ENCODE measurements at places on chromosomes 5 and 9. TPM values are rescaled to one million over a fixed set of nuclear protein-coding genes. Genes with fewer than 3 reads are reported as not detected.

Gene IGIP
- 5.5 TPM for total RNA-seq

Gene REXO4
- total RNA-seq, result 16.7 TPM

Gene GMCL2
- total RNA-seq, result not detected

Gene F2RL2
- total RNA-seq, result 12.0 TPM

Gene CYSRT1
- 0.17 TPM for total RNA-seq

Gene ABO
- not detected for total RNA-seq

Gene KLF9
- total RNA-seq, result 68.5 TPM

Gene KCNV2
- not detected for total RNA-seq

Gene ORM1
- total RNA-seq, result not detected

Gene CACFD1
- 13.1 TPM for total RNA-seq

Gene KIAA1191
- total RNA-seq, result 76.7 TPM

Gene TMEM174
- total RNA-seq, result not detected

Gene GLRA1
- not detected for total RNA-seq

Gene C5orf58
- total RNA-seq, result not detected

Gene C1QTNF3
- total RNA-seq, result 1.1 TPM

Gene GPR150
- 0.26 TPM for total RNA-seq

Gene SLC22A5
- 5.4 TPM for total RNA-seq

Gene CDKN2B
- total RNA-seq, result 21.8 TPM

Gene PAX5
- total RNA-seq, result not detected

Gene PIK3R1
- 44.0 TPM for total RNA-seq

Gene ADCY2
- total RNA-seq, result not detected

Gene SOHLH1
- total RNA-seq, result not detected

Gene DNAH5
- 0.77 TPM for total RNA-seq

Gene GEMIN5
- 10.7 TPM for total RNA-seq

Gene RAB14
- 18.4 TPM for total RNA-seq

Gene ORM2
- not detected for total RNA-seq

Gene NR5A1
- not detected for total RNA-seq

Gene PCDHA11
- not detected for total RNA-seq

Gene IFNA2
- not detected for total RNA-seq

Gene SPAG8
- 0.82 TPM for total RNA-seq

Gene CHSY3
- total RNA-seq, result 12.7 TPM

Gene PLPP7
- 8.5 TPM for total RNA-seq

Gene TCOF1
- total RNA-seq, result 15.0 TPM

Gene ZDHHC11
- total RNA-seq, result 0.85 TPM

Gene MYMK
- total RNA-seq, result not detected

Gene IFNA13
- total RNA-seq, result not detected

Gene GARIN3
- not detected for total RNA-seq

Gene LRRC14B
- not detected for total RNA-seq

Gene DDX4
- total RNA-seq, result not detected

Gene P4HA2
- total RNA-seq, result 202 TPM

Gene SHOC1
- total RNA-seq, result not detected

Gene CCNI2
- total RNA-seq, result not detected

Gene CDH6
- total RNA-seq, result 1.6 TPM

Gene PGGT1B
- total RNA-seq, result 11.4 TPM

Gene PPP2R2B
- total RNA-seq, result not detected

Gene SLC22A4
- total RNA-seq, result 1.5 TPM

Gene HCN1
- not detected for total RNA-seq

Gene ENC1
- 12.7 TPM for total RNA-seq

Gene FUT7
- not detected for total RNA-seq

Gene COL27A1
- 8.8 TPM for total RNA-seq

Gene INIP
- 11.7 TPM for total RNA-seq

Gene SLC2A6
- total RNA-seq, result 7.0 TPM

Gene FOXI1
- not detected for total RNA-seq

Gene NMUR2
- total RNA-seq, result not detected
